ENCODE measurements at places on chromosomes 11 and 22.

- no peak for DNase-seq
Measured at GRCh38 chr11:103338621-103339484, 229.6 kb downstream of the DYNC2H1 start.

GRCh38 chr11:101241160-101241795 is 111.7 kb upstream of the PGR start:
- DNase-seq = no peak

DNA sequence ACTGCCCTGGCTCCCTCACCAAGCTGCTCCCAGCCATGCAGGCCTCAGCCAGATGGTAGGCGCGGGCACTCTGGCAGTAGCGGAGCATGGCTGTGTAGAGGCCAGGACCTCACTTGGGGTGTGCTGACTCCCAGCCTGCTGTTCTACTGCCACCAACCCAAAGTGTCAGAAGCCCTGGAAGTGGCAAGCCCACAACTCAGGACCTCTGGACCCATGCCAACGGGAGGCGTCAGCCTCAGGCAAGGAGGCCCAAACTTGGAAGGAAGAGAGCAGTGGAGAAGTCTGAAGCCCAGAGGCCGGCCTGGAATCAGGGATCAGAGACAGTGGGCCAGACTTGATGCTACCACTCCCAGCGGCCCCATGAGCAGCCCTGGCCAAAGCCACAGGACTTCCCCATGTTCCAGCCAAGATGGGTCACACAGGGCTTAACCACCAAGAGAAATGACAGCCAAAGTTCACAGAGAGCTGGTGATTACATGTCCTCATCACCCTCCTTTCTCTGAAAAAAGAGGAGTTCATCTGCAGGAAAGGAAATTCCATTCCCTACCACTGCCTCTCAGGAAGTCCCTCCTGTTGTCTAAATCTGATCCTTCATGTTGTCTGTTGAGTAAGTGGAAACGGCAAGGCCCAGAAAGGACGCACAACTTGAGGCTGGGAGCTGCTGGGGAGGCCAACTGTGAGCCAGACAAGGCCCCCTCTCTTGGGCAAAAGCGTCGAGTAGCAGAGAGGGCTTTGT is 4.4 kb downstream of the ARRB1 start:
- no peak for DNase-seq

GRCh38 chr11:73308961-73309919 is 1.2 kb downstream of the ARHGEF17 start:
- no peak for DNase-seq

DNA sequence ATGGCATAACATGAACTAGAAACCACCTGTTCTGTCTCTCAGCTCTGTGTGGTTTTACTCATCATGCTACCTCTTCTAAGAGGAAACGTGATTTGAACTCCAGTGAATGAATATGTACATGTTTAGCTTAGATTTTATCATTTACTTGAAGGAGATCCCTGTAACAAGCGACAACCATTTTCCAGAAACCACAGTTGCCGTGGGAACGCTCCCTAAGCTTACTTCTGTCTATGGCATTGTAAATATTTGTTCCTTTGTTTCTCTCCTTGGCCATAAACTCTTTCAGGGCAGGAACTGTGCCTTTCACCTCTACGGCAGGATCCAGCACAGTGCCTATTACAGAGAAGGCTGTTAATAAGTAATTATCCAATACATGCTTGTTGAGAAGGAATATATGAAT is 17.1 kb upstream of the TPH1 start:
- no peak for DNase-seq

GRCh38 chr22:48169227-48169626 is 1406.8 kb downstream of the TBC1D22A start:
- no peak for DNase-seq

Data from stimulated activated CD4-positive, alpha-beta T cell treated with anti-CD3 and anti-CD28 coated beads, Interleukin-2, amount 100 ng/mL, for 24 hours (primary cell).